ENCODE measurements at places on chromosomes 13 and 19. TPM values are rescaled to one million over a fixed set of nuclear protein-coding genes. Genes with fewer than 3 reads are reported as not detected.

ARGLU1 gene
- polyA plus RNA-seq, result 46.3 TPM

PSG6 gene
- polyA plus RNA-seq, result 1.5 TPM

SYT5 gene
- polyA plus RNA-seq, result 0.47 TPM

NUP58 gene
- polyA plus RNA-seq, result 20.4 TPM

DNA sequence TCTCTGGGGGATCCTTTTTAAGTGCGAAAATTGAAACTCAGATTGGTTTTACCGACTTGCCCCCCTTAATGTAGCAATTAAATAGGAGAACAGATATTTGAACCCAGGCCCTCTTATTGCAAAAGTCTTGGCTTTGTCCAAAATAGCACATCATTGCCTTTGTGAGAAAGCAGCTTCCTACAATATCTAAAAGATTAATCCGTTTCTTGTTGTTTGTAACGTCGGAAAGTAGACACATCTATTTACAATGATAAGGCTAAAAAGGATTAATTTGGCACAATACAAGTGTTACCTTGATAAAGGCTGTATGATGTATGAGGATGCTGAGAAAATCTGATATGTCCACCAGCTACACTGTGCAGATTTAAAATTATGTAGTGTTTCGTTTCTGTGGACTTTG is 108.7 kb upstream of the SLC10A2 start:
- DNase-seq, result no peak

- no peak for DNase-seq
These were observed 58.8 kb upstream of the C1QTNF9B start for GRCh38 chr13:23956106-23956505.

DNA sequence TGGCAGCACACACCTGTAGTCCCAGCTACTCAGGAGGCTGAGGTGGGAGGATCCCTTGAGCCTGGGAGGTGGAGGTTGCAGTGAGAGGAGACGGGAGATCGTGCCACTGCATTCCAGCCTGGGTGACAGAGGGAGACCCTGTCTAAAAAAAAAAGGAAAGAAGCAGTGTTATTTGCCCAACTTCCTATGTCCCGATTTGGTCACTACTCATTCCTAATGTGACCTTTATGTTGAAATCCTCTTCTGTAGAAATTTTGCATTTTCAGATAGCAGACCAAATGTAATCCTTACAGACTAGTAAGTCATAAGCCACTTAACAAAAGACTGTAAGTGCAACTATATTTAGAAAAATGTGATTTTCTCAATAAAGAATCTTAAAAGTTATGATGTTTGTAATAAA is 18.2 kb upstream of the STK24 start:
- DNase-seq, result no peak

GRCh38 chr13:58852076-58852475 is 1220.5 kb downstream of the PCDH17 start:
- no peak for DNase-seq

GRCh38 chr19:10292206-10292788 is 2.5 kb downstream of the ICAM5 start:
- DNase-seq, result no peak

- DNase-seq, result no peak
These were observed 92.6 kb upstream of the FAM216B start for GRCh38 chr13:42688821-42689220.

GRCh38 chr13:26372747-26373146 is 118.8 kb downstream of the CDK8 start:
- no peak for DNase-seq
